ENCODE measurements at places on chromosomes 5 and 9.

DNA sequence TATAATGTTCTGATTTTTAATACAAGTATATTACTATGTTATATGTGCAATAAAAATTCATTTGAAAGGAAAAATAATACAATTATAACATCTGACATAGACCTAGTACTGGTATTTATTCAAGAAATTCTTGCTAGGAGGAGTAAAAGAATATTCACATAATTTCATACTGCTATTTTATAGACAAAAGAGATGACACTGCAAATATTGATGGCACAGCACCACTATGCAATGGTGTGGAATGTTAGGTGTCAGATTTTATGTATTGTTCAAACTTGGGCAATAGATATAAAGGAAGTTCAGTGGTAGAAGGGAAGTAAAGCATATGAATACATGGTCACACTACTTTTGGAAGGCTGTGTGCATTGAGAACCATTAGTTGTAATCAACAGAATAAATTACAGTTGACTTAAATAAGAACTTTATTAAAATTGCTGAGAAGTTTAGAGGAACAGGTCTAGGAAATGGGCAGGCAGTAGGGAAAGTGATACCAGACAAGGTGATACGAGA is 143.9 kb downstream of the OR2K2 start:
- DNase-seq, result no peak

GRCh38 chr5:147406636-147407035 is 103.2 kb downstream of the DPYSL3 start:
- no peak for DNase-seq

GRCh38 chr9:32431940-32432555 is 47.6 kb downstream of the ACO1 start:
- DNase-seq, result no peak

DNA sequence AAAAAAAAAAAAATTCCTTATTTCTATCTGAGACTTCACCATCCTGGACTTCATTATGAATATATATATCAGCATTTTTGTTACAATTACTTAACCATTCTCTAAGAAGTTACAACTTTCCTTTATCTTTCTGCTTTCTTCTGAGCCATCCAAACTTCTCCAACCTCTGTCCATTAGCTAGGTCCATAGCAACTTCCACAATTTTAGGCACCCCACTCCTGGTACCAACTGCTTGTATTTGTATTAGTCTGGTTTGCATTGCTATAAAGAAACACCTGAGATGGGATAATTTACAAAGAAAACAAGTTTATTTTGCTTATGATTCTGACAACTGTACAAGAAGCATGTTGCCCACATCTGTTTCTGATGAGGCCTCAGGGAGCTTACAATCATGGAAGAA is 182.1 kb downstream of the CDH9 start:
- DNase-seq, result no peak

DNA sequence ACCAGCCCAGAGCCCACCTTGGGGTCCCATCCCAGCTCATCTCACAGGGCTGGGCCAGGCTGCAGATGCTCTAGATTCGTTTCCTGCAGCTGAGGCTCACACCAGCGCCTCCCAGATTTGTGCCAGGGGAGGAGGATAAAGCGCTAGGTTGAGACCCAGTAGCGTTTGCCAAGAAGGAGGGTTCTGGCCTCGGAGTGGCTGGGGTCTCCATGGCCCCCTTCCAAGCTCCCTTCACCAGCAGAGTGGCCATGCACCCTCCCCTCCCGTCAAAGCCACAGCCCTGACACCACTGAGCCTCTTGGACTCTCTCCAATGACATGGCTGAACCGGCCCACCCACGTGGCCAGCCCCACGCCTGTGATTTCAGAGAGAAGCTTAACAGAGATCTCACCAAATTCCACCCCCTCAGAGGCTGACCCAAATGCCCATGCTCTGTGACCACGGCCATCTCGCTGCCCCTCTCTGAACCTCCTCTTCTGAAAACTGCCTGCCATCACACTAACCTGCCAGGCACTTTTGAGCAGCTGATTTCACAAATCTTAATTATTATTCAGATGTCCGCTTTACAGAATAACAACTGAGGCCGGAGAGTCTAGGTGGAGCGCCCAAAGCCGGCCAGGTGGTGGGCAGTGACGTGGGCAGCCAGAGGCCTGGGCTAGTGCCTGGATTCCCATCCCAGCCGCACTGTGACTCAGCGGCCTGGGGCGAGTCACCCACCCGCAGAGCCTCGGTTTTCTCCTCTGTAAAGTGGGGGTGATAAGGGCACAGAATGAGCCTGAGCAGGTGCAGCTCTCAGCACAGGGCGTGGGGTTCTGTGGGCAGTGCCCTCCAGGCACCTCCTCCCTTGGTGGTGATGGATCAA is 155.7 kb downstream of the C9orf50 start:
- DNase-seq, result no peak

GRCh38 chr9:107969727-107970126 is 480.2 kb upstream of the KLF4 start:
- no peak for DNase-seq

DNA sequence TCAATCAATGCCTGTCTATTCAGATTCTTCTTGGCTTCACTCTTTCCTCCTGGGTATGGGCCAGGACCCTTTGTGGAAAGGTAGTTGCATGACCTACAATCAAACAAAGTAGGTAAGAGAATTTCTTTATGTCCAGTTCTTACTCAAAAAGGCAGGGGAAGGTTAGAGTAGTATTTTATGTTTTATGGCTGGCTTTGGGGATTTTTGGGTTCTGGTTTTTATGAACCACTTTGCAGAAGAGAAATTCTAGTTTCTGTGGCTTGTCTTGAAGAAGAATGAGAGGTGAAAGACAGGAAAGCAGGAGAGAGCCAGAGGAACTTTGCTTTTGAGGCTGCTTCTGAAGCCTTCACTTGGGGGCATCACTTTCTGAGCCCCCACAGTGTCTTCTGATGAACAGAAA is 14.7 kb upstream of the CRHBP start:
- DNase-seq, result no peak

Measured in DMS79 (cell line).